HCT116 (cell line): ENCODE measurements at places on chromosomes 2 and 18. TPM values are rescaled to one million over a fixed set of nuclear protein-coding genes. Genes with fewer than 3 reads are reported as not detected.
A peak's percentile ranks its signal among the peaks of the same experiment; 100 is the strongest.

DNA sequence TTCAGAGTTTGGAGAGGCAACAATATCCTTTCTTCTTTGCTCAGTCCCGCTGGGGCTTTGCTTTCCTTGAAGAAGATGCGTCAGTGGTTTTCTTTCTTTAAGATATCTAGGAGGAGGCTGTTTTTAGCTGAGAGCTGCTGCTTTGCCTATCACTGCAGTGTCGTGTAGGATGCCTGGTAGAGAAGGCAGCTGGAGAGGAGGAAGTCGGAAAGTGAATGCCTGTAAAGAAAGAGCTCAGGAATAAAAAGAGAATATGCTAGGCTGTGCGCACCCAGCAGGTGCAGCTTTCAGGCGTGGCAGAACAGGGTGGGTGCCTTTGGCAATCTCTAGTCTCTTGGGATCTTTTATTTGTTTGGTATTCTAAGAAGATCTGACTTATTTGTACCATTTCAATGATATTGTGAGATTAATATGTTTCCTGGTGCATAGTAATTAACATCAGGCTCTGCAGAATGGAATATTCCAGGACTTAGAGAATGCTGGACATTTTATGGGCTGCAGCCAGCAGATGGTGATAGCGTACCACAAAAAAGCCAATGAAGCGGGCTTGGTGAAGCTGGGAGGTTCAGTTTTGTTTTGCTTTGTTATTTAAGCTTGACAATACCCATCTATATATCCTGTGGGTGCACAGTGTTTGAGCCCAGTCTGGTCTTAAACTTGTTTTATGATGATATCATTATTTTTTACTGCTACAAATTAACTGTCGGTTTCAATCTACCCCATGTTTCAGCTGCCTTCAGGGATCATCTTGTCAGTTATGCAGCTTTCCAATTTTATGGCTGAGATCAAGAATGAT lies 34.9 kb downstream of the CAVIN2 start:
- no peak overlapping the region for H3K27ac ChIP-seq
- no peaks in the 10 kb centered on the region for H3K36me3 ChIP-seq
- no peak overlapping the region for H3K4me3 ChIP-seq
- DNase-seq: peak; percentile 53

EFR3B gene
- 0.96 TPM for total RNA-seq

REEP1 gene
- 5.9 TPM for total RNA-seq

DNA sequence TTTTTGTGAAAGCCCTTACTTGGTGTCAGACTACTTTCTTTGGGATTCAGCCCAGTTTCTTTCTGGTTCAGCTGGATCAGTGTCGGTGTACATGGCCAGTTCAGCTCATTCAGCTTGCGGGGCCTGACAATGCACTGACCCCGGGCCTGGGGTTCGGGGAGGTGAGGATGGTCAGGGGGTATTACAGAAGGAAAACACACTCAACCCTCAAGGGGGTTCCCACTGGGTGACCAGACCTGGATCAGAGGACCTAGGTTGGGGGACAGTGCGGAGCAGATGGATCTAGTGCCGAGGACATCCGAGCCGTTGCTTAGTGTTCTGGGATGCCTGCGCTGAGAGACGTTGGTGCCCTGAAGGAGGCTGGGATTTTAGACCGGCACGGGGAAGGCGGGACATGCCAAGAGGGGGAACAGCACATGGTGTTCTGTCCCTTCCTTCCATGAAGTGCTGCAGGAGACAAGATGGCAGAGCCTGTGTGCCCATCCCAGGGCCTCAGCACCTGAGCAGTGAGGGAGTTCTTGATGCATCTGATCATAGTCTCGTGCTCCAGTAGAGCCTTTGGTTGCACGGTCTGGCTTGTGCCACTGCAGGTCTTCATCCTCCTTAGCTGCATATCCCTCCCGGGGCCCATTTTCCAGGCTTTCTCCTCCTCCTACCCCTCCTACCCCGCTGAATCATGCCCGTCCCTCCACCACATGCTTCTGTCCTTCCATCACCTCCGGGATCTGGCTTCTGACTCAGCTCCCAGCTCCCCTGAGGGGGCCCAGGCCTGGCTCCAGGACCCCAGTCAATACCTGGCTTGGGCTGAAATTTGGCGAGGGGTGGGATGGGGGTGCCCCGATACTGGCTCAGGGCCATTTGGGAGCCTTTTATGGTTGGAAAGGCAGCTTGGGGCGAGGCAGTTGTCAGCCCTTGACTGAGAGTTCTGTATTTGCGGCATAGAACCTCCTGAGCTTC lies 18.0 kb downstream of the SPEG start:
- H3K27me3 ChIP-seq: no peaks in the 10 kb centered on the region
- H3K4me3 ChIP-seq: peak overlapping the region; percentile 17
- no peaks in the 10 kb centered on the region for H3K36me3 ChIP-seq
- H3K27ac ChIP-seq: peak overlapping the region; percentile 75
- peaks cover 50% of the 10 kb centered on the region for H3K4me1 ChIP-seq
- DNase-seq: peak; percentile 71

DNA sequence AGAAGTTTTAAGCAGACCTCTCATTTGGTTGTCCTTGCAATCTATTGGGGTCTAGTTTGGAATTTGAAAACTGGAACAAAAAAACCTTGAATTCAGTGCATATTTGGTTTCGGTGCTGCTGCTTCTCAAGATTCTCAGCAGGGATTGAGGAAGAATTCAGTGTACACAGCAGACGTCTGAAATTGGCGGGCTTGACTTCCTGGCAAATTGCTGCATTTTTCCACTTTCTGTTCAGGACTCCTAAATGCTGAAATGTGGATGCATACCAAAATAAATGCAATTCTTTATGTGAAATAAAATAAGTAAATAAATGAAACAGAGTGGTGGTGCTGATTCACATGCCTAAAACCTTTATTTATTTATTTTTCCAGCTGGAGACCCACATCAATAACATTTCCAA lies 332.4 kb upstream of the KYNU start:
- H3K4me1 ChIP-seq: no peaks in the 10 kb centered on the region
- DNase-seq: no peak
- no peak overlapping the region for H3K4me3 ChIP-seq
- H3K36me3 ChIP-seq: no peaks in the 10 kb centered on the region

DNA sequence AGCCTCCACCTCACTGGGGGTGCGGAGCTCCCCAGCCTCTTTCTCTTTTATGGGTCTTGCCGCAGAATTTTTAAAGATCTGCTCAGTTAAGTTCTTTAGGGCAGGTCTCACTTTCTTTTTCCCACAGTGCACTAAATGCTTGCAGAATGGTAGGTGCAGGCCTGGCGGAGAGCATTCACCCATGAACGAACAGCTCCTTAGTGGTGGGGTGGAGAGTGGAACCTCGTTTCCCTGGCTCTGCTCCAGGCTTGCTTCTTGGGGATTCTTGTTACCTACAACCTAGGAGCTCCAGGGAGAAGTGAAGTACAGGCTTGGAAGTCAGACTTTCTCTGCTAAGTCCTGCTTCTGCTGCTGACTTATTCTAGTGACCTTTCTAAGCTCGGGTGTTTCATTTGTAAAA lies 70.3 kb upstream of the PXDN start:
- H3K4me1 ChIP-seq: peaks cover 4% of the 10 kb centered on the region
- H3K27ac ChIP-seq: no peak overlapping the region
- no peak for DNase-seq
- H3K27me3 ChIP-seq: no peaks in the 10 kb centered on the region
- H3K36me3 ChIP-seq: no peaks in the 10 kb centered on the region

DNA sequence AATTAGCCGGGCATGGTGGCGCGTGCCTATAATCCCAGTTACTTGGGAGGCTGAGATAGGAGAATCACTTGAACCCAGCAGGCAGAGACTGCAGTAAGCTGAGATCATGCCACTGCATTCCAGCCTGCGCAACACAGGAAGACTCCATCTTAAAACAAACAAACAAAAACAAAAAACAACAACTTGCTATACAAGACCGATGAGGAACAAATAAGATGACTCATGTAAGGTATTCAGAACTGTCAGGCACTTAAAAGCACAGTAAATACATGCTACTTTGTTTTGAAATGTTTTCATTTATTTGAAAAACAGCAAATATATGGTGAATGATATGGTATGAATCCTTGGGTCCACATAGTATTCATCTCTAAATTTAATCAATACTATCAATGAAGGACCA lies 66.7 kb downstream of the TRIP12 start:
- peaks cover 10% of the 10 kb centered on the region; the same call in 1 of the 2 replicates for H3K36me3 ChIP-seq
- H3K4me3 ChIP-seq: no peak overlapping the region
- no peaks in the 10 kb centered on the region for H3K27me3 ChIP-seq
- H3K4me1 ChIP-seq: no peaks in the 10 kb centered on the region

CPO gene
- 0.32 TPM for total RNA-seq

- H3K27me3 ChIP-seq: no peaks in the 10 kb centered on the region
- H3K27ac ChIP-seq: no peak overlapping the region
- no peak for DNase-seq
- H3K4me1 ChIP-seq: no peaks in the 10 kb centered on the region
- no peak overlapping the region for H3K4me3 ChIP-seq
These were observed 35.4 kb downstream of the BABAM2 start for GRCh38 chr2:27925766-27926472.

GRCh38 chr18:12287684-12288402 lies 20.2 kb upstream of the TUBB6 start:
- peak overlapping the region; percentile 44 for H3K27ac ChIP-seq
- H3K4me1 ChIP-seq: peaks cover 35% of the 10 kb centered on the region

- no peak for DNase-seq
- H3K36me3 ChIP-seq: no peaks in the 10 kb centered on the region
- H3K4me1 ChIP-seq: no peaks in the 10 kb centered on the region
- no peak overlapping the region for H3K4me3 ChIP-seq
These were observed 79.0 kb downstream of the PIGN start for GRCh38 chr18:62107881-62108280.

- no peaks in the 10 kb centered on the region for H3K4me1 ChIP-seq
- no peaks in the 10 kb centered on the region for H3K27me3 ChIP-seq
- no peaks in the 10 kb centered on the region for H3K36me3 ChIP-seq
- H3K4me3 ChIP-seq: no peak overlapping the region
- no peak for DNase-seq
These were observed 614.6 kb downstream of the SUCLG1 start for GRCh38 chr2:83844490-83844889.

GRCh38 chr18:68283834-68284233 lies 431.1 kb downstream of the TMX3 start:
- no peak overlapping the region for H3K27ac ChIP-seq
- H3K27me3 ChIP-seq: no peaks in the 10 kb centered on the region
- no peaks in the 10 kb centered on the region for H3K4me1 ChIP-seq
- no peak overlapping the region for H3K4me3 ChIP-seq
- H3K36me3 ChIP-seq: no peaks in the 10 kb centered on the region

- no peaks in the 10 kb centered on the region for H3K4me1 ChIP-seq
- H3K4me3 ChIP-seq: no peak overlapping the region
- H3K27ac ChIP-seq: no peak overlapping the region
- 0 out of 2 replicates have a peak, but pooled peaks cover 6% of the 10 kb centered on the region for H3K27me3 ChIP-seq
These were observed 9.5 kb upstream of the ZNF396 start for GRCh38 chr18:35386600-35387100.

GNAL gene
- total RNA-seq: 4.6 TPM

CHRNG gene
- total RNA-seq: not detected

LIMS4 gene
- total RNA-seq: 1.1 TPM

GRCh38 chr2:3769766-3770165 lies 66.4 kb downstream of the DCDC2C start:
- DNase-seq: no peak
- H3K4me1 ChIP-seq: no peaks in the 10 kb centered on the region
- H3K27ac ChIP-seq: no peak overlapping the region
- H3K27me3 ChIP-seq: peaks cover 60% of the 10 kb centered on the region

GPR45 gene
- total RNA-seq: 0.30 TPM

RAB3GAP1 gene
- 38.5 TPM for total RNA-seq

GRCh38 chr2:55729136-55729685 lies 35.6 kb upstream of the PNPT1 start:
- no peak overlapping the region for H3K4me3 ChIP-seq
- no peaks in the 10 kb centered on the region for H3K36me3 ChIP-seq
- no peak overlapping the region for H3K27ac ChIP-seq

DNA sequence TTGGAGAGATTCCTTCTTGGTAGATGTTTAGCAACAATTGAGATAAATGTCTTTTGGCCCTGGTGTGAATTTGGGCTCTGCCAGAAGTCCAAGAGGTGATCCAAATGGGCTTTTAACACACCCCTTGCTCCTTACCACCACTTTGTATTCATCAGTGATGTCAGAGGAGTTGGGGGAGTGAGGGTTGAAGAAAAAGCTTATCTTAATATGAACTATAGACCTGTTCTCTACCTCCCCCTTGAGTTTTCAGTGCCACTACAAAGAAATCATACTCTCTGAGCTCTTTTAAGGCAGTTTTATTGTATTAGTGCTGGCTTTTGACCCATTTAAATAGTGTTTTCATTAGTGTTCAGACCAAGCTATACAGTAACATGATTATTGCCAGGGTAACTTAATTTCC lies 229.1 kb downstream of the PHLPP1 start:
- no peak for DNase-seq
- H3K27ac ChIP-seq: no peak overlapping the region
- H3K27me3 ChIP-seq: no peaks in the 10 kb centered on the region
- peaks cover 3% of the 10 kb centered on the region for H3K36me3 ChIP-seq

- no peak overlapping the region for H3K27ac ChIP-seq
- no peak for DNase-seq
- H3K27me3 ChIP-seq: no peaks in the 10 kb centered on the region
- H3K4me1 ChIP-seq: peaks cover 8% of the 10 kb centered on the region; the same call in 1 of the 2 replicates
These were observed 11.7 kb downstream of the LIMS2 start for GRCh38 chr2:127663566-127664064.

- H3K4me3 ChIP-seq: no peak overlapping the region
- no peaks in the 10 kb centered on the region for H3K27me3 ChIP-seq
These were observed 292.4 kb downstream of the SP3 start for GRCh38 chr2:173672573-173673340.

- no peaks in the 10 kb centered on the region for H3K4me1 ChIP-seq
- no peaks in the 10 kb centered on the region for H3K36me3 ChIP-seq
- 0 out of 2 replicates have a peak, but pooled peaks cover 7% of the 10 kb centered on the region for H3K27me3 ChIP-seq
- DNase-seq: no peak
- no peak overlapping the region for H3K27ac ChIP-seq
These were observed 682.0 kb upstream of the ID2 start for GRCh38 chr2:7999683-8000476.

GRCh38 chr2:20129331-20130159 lies 78.1 kb upstream of the LAPTM4A start:
- H3K4me1 ChIP-seq: no peaks in the 10 kb centered on the region
- no peak overlapping the region for H3K27ac ChIP-seq
- H3K27me3 ChIP-seq: no peaks in the 10 kb centered on the region
- no peaks in the 10 kb centered on the region for H3K36me3 ChIP-seq
- H3K4me3 ChIP-seq: no peak overlapping the region

DNA sequence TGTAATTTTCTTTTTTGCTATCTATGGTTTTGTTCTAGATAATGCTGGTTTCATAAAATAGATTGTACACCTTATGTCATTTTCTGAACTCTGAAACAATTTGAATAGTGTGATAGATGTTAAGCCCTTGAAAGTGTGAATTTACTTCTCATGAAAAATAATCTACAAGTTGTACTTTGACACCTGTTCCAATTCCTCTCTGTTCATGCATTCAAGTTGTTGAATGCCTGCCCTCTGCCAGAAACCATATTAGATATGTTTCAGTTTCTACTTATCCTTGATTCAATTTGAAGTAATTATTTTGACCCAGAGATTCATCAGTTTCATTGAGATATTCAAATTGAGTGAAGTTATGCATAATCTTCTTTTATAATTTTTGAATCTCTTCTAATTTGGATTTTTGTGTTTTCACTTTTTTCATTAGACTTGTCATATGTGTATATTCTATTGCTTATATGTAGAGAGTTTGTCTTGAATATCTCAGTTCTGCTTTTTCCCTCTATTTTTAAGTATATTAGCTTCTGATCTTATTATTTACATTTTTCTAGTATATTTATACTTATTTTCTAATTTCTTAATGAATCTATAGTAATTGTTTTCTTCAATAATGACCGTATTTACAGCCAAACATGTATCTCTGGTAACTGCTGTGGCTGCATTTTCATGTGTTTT lies 143.3 kb upstream of the TACR1 start:
- peaks cover 39% of the 10 kb centered on the region for H3K27me3 ChIP-seq
- H3K27ac ChIP-seq: no peak overlapping the region
- H3K36me3 ChIP-seq: no peaks in the 10 kb centered on the region
- no peak overlapping the region for H3K4me3 ChIP-seq
- no peak for DNase-seq
